ENCODE measurements at places on chromosomes 16 and 17. TPM values are rescaled to one million over a fixed set of nuclear protein-coding genes. Genes with fewer than 3 reads are reported as not detected.

NPW gene
- total RNA-seq = 0.60 TPM

SLC9A5 gene
- 2.1 TPM for total RNA-seq

TBC1D26 gene
- not detected for total RNA-seq

DNA sequence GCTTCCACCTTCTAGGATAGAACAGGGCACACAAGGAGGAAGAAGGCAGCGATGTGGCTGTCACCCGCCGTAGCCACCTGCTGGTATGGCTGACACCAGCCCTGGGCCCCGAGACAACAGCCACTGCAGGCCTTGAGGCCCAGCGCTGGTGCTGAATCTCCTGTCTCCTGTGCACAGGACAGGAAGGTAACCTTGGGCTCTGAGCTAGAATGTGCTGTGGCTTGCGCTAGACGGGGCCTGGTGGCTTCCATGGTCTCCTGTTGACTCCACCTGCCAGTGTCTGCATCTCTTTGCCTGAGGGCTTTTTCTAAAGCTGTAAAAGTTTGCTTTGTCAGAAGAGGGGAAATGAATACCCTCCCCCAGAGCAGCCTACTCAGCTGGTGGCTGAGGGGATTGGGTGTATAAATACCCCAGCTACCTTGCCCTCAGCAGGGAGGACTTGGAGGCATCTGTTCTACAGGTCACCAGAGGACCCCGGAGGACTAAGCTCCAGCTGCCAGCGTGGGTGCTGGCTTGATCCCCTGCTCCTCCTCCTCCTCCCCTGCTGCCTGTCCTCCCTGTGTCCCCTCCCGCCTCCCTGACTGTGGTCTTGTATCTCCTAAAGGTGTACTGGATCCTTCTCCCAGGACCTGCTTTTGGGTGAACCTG lies 76.1 kb upstream of the SDK2 start:
- DNase-seq = no peak

DNA sequence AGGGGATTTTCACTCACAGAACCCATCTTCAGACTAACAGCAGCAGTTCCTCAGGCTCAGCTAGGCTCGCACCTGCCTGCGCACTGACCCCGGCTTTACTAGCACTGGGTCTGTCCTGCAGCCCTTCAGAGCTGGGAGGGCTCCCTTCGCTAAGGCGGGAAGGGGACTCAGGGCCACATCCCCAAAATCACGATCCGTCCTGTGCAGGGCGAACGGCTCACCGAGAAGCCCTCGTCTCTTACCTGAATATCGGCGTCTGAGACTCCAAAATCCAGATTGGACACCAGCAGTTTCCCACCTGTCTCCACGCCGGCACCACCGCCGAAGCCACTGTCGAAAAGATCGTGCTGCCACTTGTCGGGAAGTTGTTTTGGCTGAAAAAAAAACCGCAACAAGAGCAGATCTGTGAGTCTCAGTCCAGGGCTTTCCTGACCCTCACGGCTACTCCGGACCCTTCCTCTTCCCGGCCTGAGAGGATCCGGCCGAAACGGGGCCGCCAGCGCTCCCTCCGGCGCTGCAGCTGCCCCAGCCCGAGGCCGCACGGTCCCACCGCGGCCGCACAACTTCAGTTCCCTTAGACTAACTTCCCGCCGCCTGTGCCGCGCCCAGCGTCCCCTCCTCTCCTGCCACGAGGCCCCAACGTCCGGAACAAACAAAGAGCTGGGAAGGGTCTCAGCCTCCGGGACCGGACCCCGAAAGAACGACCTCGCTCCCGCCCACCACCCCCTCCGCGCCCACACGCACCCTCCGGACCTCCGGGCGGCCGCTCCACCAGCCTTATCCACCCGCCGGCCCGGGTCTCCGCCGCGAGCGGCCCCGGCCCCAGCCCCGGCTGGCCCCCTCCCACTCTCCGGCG lies 711 bp downstream of the ALYREF start:
- DNase-seq = no peak

DNA sequence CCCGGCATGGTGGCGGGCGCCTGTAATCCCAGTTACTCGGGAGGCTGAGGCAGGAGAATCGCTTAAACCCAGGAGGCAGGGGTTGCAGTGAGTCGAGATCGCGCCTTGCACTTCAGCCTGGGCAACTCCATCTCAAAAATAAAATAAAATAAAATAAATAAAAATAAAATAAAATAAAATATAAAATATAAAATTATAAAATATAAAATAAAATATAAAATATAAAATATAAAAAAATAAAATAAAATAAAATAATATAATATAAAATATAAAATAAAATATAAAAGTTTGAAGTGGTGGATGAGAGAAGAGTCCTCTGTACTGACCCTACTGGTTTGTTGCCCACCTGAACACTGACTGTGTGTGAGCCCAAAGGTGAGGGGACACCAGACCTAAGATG lies 15.2 kb downstream of the CCDC42 start:
- no peak for DNase-seq

GRCh38 chr17:29524692-29525091 lies 42.1 kb downstream of the ABHD15 start:
- no peak for DNase-seq

- no peak for DNase-seq
These were observed 10.5 kb upstream of the TIMP2 start for GRCh38 chr17:78935419-78936323.

GRCh38 chr17:9905902-9906301 lies 831 bp upstream of the RCVRN start:
- DNase-seq = no peak

DNA sequence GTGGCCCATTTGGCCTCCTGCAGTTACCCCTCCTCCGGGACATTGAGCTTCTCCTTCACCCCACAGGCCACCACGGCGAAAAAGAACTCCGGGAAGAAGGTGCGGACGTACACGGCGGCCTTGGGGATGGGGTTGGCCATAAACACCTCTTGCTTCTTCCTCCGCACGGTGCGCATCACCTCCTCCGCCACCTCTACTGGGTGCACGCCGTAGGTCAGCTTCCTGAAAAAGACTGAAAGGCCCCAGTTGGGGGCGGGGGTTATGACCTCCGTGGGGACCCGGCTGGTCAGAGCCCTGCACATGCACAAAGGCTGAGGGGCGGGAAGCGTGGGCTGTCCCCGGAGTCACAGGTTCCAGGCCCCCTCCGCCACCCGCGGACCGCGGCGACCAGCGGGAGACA lies 19.9 kb downstream of the DHRS7C start:
- no peak for DNase-seq

DNA sequence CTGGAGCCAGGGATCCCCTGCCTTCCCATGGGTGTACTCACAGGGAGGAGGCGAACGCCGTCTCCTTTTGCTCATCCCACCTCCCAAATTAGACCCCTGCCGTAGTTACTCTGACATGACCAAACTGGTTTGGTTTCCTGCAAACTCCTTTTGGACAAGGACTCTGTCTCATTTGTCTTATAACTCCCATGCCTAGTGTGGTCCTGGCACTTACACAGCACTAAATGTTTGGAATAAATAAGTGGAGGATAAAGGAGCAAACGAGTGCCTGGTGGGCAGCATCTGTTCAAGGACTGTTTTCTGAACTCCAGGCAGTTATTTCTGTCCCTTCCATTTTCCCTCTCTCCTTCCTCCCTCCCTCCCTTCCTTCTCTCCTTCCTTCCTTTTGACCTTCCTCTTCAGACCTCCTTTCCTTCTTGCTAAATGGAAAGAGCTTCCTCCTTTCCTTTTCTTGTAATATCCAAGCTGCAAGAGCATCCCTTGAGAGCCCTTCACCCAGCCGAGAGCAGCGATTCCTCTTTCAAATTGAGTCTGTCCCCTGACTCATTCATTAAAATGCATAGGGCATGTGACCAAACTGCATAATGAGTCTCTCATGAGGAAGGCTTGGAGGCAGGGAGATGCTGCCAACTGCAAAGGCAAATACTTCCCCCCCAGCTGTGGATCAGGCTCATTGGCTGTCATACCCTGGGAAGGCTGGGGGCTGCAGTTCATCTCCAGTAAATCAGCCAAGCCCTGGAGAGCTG lies 36.8 kb downstream of the CHD9 start:
- no peak for DNase-seq

GRCh38 chr16:24396350-24397271 lies 140.5 kb downstream of the CACNG3 start:
- no peak for DNase-seq

GRCh38 chr16:797120-797420 lies 3.5 kb downstream of the GNG13 start:
- no peak for DNase-seq

DNA sequence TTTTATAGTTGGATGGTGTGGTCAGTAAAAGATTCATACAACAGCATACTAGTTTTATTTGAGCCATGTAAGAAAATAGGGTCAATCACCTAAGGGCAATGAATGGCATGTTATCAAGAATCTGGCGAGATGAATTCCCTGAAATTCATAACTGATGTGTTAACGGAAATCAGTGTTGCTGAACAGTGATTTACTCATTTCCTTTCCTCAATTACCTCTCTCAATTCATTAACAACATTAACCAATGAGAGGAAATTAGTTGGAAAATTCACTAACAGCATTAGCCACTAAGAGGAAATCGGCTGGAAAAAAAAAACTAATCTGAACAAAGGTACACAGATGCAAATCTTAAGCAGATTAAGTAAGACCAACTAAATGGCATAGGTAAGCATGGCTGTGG lies 6.3 kb downstream of the CMTR2 start:
- DNase-seq = no peak
